ENCODE measurements at places on chromosomes 2 and 18.
A peak's percentile ranks its signal among the peaks of the same experiment; 100 is the strongest.

DNA sequence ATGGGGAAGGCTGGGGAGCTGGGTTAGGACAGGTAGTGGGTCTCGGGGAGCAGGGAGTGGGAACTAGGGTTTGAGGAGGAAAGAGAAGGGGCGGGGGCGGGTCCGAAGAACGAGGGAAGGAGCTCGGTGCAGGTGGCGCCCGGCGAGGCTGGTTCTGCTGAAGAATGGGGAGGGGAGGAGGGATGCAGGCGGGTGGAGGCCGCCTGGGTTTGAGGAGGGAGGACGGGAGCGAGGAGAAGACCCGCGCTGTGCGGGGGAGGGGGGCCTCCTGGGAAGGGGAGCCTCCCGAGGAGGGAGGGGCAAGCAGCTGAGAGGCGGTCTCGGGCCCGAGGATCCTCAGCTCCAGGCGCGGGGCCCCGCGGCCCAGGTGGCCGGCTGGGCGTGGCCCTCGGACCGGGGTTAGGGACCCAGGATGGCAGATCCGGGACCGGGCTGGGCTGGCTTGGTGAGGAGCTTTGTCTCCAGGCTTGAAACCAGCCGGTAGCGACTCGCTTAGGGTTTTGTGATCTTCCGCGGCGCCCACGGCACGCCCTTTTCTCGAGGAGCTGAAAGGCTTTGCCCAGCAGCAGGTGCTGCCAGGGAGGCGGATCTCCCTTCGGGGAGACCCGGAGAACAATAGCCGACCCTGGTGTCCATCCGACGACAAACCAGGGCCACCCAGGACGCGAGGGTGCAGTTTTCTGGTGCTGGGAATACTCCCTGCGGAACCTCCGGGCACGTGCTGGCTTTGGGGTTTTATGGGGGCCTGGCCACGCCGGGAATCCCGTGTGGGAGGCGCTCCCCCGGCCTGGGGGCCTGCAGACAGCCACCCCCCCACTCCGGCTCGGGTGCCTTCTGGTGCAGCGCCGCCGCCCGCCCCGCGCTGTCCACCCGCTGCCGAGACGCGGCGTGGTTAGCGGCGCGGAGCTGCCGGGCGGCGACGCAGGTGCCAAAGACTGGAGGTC lies 1.4 kb downstream of the DPYSL5 start:
- DNase-seq, result no peak

DNA sequence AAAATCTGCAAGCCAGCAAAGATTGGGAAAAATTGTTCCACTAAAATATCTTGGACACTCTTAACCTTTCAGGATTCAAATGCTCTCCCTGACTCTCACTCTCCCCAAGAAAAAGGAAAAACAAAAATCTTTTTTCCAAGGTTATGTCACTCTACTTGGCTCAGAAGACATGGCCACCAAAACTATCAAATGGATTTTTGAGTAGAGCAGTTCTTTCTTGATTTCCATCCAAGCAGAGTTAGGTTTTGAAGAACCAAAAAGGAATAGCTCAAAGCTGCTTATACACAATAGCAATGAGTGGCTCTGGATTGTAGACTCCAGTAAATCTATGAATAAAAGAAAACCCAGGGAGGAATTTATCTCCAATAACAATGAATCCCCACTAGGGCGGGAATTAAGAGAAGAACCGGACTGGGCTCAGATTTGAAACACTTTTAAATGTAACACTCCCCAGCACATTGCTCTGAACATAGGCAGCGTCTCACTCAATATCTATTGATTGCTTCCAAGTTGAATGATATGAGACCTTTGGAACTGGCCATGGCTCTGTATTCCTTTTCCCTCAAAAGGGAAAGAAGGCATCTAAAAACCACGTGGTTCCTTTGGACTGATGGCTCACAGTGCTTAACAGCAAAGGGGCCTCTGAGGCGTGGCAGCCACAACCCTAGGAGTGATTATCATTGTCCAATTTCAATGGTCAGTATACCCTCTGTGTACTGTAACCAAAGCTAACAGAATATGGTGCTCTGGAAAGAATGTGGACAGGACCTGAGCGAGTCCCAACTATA lies 68.3 kb downstream of the SPRED2 start:
- DNase-seq, result no peak

DNA sequence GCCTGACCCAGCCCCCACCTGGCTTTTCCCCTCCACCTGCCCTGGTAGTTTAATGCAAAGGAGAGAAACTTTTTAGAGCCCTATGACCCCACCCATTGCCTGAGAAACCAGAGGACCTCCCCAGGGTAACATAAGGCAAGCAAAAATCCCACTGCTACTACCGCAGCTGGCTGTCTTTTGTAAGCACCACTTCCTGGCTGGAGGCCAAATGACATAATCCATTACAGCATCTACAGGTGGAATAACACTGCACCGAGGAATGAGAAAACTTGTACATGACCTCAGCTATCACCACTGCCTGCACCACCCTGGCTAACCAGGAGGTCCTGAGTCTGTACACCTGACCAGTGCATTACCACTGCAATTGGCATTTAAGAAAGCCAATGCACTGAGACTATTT lies 149.6 kb upstream of the GALNT5 start:
- no peak for DNase-seq

DNA sequence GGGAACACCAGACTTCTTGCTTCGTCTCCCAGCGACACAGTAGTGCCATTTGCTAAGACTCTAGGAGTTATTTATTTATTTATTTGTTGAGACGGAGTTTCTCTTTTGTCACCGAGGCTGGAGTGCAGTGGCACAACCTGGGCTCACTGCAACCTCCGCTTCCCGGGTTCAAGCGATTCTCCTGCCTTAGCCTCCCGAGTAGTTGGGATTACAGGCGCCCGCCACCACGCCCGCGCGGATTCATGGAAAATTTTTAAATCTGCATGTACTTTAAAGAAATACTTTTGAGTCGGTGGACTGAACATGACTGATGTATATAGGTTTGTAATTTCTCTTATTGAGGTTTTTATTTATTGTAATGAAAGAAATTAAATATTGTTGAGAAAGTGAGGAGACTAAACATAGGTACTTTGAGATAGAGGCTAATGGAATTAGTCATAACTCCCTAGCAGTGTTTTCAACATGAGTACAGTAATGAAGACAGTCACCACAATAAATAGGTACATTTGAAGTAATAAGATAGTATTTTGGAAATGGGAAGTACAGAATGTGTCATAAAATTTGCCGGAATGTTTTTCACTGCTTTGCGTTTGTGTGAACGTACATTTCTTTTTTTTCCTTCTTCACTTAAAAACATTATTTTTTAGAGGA lies 983 bp downstream of the MTX2 start:
- no peak for DNase-seq

GRCh38 chr18:74869904-74870863 lies 272.5 kb downstream of the ZNF407 start:
- no peak for DNase-seq

- DNase-seq, result no peak
Measured at GRCh38 chr2:11387100-11387390, 42.6 kb upstream of the ROCK2 start.

DNA sequence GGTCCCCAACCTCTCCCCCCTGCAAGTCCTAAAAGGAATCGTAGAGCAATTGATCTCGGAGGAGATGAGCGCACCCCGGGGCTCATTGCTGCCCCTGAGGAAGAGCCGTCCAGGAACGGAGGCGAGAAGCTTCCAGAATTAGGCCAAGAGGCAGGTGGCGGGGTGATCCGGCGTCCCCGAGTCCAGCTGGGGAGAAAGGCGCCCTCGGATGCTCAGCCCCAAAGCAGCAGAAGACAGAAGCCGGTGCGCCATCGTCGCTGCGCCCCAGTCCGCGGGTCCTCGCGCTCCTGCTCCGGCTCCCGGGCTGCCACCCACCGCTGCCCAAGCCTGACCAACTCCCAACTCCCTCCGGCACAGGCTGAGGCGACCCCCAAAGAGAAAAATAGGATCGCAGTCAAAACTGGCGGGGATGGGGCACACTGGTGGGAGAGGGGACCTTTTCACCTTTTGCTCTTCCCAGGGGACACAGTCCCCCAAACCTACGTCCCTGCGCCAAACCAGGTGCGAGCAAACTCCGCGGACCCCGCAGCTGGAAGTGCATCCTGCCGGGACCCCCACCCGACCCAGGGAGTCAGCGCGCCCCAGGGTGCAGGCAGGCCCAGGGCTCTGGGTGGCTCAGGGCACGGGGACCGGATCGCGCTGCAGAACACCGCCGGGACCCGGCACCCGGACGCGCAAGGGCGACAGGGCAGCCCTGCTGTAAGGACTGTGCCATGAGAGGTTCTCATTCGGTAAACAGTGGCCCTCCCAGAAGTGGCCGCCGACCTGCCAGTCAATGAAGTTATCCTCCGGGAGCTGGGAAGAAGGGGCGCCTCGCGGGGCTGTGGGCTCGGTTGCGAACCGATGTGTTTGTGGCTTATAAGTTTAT lies 8.4 kb upstream of the MEIS1 start:
- DNase-seq, result no peak

DNA sequence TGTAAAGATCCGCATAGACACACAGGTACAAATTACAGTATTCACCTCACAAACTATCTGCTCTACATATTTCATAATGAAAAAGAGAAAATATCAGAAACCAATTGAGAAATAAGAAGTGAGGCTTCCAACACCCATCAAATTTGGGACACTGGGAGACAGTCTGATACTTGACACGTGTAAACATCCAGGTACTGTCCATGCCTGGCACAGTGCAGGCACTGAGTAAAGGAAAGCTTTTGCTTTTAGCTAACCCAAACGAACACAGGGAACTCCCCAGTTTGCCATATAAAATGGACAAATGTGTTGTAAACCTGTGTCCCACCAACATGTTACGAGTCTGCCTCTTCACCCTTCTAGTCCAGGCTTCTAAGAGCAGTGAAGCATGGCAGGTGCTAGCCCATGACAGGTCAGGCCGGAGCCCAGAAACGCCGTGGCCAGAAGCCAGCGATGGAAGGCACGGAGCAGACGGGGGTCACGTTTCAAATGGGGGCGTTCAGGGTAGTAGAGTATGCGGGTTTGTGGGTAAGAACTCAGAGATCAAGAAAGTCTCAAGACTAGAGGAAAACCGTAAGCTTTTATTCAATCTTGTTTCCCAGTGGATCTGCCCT lies 27.0 kb downstream of the CDH2 start:
- DNase-seq, result no peak

DNA sequence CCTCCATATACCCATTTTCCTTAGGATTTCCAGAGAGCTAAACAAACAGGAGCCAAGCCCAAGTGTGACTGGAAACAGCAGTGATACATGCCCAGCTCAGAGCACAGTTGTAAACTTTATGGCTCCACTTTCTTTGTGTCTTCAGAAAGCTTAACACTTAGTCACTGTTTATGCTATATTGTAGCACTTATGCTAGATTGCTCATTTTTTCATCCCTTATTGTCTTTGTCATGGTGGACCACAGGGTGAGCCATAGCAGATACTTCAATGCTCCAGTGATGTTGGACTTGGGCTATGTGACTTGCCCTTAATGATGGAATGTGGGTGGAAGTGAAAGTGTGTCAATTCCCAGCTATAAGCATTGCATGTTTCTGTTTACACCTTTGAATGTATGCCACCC lies 401.6 kb downstream of the METTL4 start:
- no peak for DNase-seq

DNA sequence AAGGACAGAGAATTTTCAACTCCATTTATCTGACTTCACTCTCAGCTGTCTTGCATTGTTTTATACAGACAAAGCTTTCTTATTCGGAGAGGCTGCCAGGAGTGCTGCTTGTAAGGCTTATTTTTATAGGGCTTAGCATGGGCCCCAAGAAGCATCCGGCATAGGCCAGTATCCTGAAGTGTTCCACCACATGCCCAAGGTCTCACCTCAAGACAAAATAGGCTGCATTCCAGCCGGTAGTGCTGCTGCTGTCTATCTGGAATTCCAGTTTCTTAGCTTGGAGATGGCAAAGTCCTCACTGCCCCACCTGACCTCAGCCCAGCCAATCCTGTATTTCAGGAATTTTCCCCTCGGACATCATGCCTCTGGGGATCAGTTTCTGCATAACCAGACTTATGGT lies 47.6 kb upstream of the MCFD2 start:
- DNase-seq, result no peak

DNA sequence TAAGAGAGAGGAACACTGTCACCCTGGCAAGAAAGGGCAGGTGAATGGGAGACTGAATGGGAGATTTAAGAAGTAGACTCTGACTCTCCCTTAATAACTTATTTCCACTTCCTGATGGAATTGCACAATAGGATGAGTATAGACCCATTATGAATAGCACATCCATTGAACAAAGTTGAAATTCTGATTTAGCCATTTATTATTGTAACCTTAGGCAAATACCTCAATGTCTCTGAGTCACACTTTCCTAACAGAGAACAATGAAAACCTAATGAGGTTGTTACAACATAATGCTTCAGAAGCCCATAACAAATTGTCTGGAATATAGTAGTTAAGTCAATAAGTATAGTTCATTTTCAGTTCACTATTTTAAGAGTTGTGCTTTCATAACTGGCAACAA lies 78.9 kb downstream of the NRXN1 start:
- no peak for DNase-seq

- no peak for DNase-seq
Measured at GRCh38 chr2:119225105-119225865, 1.7 kb downstream of the STEAP3 start.

- no peak for DNase-seq
Measured at GRCh38 chr2:69745035-69745434, 3.1 kb downstream of the ANXA4 start.

DNA sequence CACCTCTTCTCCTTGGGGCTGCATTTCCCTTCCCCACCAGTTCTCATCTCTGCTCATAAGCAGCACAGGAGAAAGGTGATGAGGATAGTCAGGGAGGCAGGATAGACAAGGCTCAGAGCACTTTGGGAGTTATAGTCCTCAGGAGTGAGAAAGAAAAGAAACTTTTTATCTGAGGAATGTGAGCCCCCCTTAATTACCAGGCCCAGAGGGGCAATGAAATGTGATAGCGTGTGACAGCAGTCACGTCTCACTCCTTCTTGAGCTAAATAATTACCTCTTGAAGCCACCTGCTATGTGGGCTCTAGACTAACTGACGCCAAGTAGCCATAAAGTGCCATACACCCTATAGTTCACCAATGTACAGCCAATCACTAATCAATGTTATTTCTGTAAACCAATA lies 105.8 kb downstream of the SPP2 start:
- DNase-seq, result no peak

DNA sequence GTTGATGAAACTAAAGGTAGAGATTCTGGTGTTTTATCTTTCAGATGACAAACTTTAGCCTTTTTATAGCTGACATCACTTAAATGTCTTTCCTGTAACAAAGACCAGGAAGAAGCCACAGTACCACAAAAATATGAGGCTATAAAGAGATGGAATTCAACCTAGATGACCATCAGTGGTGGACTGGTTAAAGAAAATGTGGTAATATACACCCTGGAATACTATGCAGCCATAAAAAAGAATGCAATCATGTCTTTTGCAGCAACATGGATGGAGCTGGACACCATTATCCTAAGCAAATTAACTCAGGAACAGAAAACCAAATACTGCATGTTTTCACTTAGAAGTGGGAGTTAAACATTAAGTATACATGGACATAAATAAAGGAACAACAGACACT lies 18.3 kb upstream of the HNRNPLL start:
- no peak for DNase-seq

- peak; percentile 78 for DNase-seq
Measured at GRCh38 chr2:231056453-231057416, at the start of gene PSMD1. PSMD1 (plus strand) TSS chr2:231056867; CDS start chr2:231057026, 159 bp downstream.

GRCh38 chr2:119106301-119106897 lies 52.2 kb downstream of the C1QL2 start:
- DNase-seq, result no peak

All from stimulated activated CD8-positive, alpha-beta memory T cell treated with anti-CD3 and anti-CD28 coated beads, Interleukin-2, amount 100 ng/mL, for 48 hours (primary cell).